ENCODE measurements at places on chromosomes 16 and 17.
A peak's percentile ranks its signal among the peaks of the same experiment; 100 is the strongest.

DNA sequence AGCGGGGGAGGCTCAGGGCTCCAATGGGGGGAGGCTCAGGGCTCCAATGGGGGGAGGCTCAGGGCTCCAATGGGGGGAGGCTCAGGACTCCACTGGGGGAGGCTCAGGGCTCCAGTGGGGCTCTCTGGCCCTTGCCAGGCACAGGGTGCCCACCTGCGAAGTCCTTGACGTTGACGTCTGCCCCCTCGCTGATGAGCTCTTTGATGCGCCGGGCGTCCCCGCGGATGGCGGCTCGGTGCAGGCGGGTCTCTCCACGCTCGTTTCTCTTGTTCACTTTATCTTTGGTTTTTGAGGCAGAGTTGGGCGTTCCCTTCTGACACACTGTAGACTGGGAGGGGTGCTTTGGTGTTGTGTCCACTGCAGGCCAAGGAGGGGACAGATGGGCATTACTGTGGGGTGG is 73.0 kb downstream of the ZNF778 start:
- no peak for DNase-seq

DNA sequence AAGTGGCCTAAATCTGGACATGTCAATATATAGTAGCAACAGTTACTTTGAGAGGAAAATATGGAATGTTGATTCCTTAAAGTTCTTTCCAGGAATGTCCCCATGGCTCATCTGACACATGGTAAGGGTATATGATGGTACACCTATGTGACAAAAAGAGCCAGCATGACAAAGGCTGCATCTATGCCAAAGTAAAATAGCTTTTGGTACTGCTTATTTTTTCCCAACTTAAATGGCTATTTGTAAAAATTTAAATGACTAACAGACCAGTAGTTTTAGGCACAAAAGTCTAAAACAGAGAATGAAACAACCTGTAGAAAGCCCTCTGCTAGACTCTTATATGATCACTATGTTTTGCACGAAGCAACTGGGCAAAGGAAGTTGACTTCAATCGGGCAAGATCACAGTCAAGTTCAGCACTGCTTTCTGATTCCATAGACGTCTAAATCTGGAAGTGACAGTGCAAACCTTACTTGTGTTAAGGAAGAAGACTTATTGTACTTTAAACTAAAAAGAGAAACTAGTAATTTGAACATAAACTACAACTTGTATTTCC is 135.1 kb downstream of the SKAP1 start:
- no peak for DNase-seq

DNA sequence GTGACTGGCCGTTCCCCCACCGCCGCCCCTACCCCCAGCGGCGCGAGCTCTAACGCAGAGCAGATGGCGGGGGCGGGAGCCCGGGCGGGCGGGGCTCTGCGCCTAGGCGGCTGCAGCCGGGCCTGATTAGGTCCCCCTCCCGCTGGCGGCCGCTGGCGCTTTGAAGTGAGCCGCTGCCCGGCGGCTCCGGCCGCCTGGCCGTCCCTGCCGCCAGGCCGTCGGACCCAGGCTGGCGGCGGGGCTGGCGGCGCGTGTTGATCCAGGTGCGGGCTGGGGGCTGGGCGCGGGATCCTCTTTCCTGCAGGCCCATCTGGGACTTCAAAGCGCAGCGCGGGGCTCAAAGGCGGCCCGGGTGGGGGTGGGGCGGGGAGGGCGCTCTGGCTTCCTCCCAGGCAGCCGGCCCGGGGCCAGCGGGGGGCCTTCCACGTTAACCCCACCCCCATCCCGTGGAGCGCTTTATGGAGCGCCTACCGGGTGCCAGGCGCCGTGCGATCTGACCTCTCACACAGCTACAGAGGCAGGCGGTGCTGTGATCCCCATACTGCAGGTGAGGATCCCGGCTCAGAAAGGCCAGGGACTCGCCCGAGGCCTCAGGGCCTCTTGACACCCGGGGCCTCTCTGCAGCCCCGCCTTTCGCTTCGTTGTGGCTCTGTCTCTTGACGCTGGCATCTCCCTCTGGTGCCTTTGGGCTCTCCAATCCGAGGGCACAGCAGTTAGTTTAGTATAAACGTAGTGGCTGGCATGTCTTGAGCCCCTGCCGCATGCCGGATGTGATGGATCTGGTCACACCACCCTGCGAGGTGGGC is 80.0 kb upstream of the NKD1 start:
- peak; percentile 2 for DNase-seq

DNA sequence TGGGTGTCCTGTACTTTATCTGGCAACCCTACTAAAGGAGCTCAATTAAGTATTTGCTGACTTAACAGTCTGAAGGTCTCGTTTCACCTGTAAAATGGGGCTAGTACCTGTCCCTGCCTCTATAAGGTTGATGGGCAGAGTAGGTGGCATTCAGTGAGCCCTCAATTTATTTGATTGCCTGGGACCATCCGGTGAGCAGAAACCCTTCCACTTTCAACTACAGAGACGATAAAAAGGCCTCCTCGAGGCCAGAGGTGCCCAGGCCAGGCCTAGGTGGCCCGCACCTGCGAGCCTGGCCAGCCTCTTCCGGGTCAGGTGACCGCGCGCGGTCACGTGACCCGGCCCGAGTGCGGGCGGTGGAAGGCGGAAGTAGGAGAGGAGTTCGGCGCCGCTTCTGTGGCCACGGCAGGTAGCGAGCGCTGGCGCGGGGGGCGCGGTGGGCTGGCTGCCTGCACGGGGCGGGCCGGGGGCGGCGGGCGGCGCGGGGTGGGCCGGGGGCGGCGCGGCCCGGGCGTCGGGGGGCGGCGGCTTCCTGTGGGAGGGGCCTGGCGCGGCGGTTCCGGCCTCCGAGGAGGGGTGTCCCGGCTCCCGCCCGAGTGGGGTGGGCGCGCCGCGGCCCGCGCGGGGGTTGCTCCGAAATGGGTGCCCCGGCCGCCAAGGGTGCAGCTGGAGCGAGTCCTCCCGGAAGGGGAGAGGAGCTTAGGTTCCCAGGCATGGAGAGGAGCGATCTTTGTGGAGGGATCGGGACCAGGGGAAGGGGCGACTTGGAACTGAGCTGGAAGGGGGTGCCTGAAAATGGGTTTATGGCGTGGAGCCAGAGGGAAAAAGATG is at the start of gene WWP2:
TSS of gene WWP2 (plus strand) at position 350 of the 831 bp plus-strand sequence. CDS start 24,679 bp downstream, outside the sequence.
- peak; percentile 25 for DNase-seq

- no peak for DNase-seq
Measured at GRCh38 chr16:66250686-66251431, 115.6 kb upstream of the CDH5 start.

DNA sequence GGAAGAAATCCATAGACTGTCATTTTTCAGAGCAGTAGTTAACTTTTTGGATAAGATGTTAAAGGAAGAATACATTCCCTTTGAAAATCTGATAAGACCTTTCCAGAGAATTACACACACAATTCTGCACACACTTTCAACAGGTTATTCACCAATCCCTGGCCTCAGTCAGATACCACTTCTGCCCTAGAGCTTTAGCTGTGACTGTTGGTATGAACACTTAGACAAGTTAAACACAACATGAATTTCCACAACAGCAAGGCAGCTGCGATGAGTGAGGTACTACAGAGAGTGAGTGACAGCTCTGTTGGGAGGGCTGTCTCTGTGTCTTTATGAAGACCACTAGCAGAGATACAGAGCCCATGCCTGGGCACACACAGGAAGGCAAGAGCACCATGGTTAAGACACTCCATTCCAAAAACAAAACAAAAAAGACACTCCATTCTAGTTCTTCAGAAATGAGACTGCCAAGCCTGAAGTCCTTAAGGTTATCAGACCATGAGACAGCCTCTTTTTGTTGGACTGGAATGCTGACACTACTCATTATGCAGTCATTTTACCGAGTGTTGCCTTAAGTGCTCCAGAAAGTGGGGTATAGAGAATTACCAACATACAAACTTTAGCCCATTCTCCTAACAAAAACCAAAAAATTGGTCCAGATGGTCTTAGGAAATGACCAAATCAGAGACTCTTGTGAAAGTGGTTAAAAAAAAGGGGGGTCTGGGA is 42.4 kb downstream of the TOM1L2 start:
- DNase-seq = no peak

GRCh38 chr16:85422196-85422631 is 190.9 kb upstream of the GSE1 start:
- DNase-seq = no peak

DNA sequence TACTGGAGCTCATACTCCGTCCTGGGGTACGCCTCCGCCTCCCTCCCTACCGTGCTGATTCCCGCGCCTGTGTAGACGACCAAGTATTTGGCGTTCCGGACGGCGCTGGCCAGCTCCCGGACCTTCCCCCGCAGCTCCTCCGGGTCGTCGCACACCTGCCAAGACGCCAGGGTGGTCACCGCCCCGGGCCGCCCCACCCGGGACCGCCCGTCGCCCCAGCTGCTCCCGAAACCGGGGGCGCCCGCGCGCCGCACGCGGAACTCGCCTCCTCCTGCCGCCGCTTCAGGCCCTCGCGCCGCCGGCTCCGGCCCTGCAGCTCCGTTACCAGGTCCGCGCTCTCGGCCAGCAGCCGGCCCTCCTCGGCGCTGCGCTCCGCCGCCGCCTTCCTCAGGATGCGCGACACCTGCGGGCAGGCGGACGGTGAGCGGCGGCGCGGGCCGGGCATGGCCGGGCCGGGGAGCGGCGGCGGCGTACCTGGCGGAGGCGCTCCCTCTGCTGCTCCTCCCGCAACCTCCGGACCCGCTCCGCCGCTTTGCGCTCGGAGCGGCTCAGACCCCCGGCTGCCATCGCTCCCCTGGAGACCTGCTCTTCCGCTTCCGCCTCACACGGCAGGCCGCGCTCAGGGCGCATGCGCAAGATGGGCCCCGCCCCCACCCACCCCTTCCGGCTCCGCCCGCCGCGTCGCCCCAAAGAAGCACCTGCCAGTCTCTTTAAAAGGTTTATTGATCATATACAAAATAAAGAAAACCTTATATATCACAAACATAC is at the start of gene SIRT7:
TSS of gene SIRT7 (minus strand) at position 612 of the 768 bp plus-strand sequence. CDS start at position 567, 45 bp downstream.
- no peak for DNase-seq

DNA sequence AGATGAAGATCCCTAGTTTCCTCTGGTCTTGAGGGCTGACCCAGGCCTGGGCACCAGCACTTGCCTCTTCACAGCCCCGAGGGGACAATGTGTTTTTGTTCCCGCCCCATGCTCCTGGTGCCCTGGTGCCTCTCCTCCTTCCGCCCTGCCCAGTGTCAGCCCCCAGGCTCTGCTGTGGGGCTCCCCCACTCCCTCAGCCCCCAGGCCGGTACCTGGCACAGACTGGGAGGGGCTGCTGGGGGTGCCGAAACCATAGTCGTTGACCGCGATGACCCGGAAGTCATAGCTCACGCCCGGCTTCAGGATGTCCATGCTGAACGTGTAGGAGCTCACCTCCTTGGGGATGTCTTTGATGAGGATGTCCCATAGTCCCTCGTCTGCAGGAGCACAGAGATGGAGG is 40.5 kb upstream of the CDC42EP4 start:
- DNase-seq = no peak

- no peak for DNase-seq
Measured at GRCh38 chr17:42342242-42343008, 45.8 kb downstream of the STAT3 start.

DNA sequence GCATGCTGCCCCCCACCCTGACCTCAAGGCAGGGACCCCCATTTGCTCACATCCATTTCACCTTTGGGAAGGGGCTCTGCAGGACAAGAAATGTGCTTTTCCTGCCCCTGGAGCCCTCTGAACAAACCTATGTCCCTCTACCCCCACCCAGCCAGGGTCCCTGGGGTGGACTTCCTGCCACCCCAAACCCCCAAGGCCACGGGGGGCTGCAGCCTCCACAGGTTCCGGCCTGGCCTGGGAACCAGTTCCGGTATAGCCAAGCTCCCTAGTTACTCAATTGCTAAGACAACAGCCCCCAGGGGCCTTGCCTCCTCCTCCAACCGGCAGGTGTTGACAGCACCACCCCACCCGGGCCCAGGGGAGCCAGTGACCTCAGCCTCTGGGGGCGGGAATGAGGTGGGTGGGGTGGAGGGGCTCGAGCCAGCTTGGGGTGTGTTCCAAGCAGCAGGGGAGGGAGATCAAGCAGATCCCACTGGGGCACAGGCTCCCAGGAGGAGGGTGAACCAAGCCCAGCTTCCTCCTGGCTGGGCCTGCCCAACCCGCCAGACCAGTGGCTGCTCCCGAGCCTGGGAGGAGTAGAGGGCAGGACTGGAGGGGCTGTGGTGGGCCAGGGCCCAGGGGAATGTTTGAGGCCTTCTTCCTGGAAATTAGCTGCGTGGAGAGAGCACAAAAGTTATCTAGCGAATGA is 6.6 kb downstream of the PNMT start:
- DNase-seq = no peak

Measured in fibroblast of skin of left quadriceps (primary cell).